ENCODE measurements at places on chromosomes 11 and 22.

DNA sequence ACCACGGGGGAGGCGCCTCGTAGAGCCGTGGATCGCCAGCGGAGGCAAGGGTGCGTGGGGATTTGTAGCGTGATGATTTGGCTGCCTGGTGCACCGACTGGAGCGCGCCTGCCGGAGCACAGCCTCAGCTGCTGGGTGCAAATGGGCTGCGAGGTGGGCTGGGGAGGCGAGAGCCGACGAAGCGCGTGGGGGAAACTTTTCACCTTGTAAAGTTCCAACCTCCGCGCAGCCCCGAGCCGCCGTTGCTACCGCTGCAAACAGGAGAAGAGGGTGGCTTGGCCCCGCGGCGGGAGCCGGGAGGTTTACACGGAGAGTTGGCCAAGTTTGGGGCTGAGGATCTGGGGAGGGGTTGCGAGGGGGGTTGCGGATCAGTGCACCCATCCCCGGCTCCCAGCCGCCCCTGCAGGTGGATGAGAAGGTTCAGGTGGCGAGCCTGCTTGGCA, 528 bp downstream of the FAT3 start:
- DNase-seq: no peak

DNA sequence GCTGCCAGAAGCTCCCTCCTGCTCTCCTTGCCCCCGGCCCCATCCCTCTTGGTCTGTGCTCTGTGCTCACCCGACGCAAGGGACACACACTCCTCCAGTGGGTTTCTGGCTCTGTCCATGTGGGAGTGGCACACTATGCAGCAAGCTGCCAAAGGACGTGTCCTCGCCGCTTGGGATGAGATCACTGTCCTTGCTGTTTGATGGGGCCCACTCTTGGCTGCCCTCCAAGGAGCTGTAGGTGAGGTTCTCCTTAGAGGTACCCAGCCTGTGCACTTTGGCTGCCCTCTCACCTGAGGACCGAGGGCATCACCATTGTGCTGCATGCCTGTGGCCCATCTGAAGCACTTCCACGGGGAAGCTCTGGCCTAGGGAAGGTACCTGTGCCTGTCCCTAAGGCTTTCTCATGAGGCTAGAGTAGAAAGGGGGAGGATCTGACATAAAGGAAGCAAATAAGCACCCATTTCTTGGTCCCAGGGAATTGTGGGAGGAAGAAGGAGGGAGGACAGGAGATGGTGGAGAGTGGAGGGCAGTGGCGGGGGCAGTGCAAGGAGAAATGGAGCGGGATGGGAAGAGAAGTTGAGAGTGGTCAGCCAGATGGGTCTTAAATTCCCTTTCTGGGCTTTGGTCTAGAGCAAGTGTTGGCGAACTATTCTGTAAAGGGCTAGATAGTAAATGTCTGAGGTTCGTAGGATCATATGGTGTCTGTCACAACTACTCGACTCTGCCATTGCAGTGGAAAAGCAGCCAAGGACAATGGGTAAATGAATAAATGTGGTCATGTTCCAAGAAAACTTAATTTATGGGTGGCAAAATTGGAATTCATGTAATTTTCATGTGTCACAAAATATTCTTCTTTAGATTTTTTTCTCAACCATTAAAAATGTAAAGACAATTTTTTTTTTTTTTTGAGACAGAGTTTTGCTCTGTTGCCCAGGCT, 47.0 kb upstream of the AMPD3 start:
- DNase-seq: no peak

DNA sequence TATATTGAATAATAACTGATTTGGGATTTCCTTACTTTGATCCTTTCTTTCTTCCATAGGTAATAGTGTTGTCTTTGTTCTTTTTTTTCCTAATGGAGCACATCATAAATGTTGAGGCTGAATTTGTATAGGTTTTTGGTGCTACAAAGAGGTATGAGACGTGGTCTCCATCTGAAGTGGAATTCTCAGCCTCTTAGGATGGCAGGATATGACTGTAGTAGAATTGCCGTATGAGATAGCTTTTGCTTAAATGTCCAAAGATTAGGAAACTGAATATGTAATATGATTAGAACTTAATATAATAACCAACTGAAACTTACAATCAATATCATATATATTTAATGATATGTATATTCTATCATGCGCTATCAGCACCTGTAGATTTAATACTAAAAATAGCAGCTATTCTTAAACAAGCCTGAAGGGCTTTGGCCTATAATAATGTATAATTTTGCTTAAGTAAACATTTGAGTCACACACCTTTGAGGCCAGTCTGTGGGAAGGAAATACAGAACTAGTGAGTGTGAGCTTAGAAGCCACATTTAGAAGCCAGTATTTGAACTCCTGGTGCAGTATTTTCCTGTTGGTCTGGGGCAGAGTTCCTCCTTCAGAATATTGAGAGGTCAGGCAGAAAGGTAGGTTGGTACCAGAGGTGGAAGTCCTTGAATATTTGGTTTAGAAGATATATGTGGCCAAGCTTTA, 62.6 kb downstream of the SWAP70 start:
- no peak for DNase-seq

GRCh38 chr11:94139416-94139815, 10.8 kb downstream of the PANX1 start:
- no peak for DNase-seq

Measured in activated naive CD8-positive, alpha-beta T cell treated with anti-CD3 and anti-CD28 coated beads, Interleukin-2, amount 10 ng/mL, durations not matched to agents 7 days and 5 days (primary cell).